Activated CD4-positive, CD25-positive, alpha-beta regulatory T cell (primary cell): ENCODE measurements at places on chromosomes 13 and 19.

GRCh38 chr13:44276061-44276460 is 97.6 kb upstream of the SERP2 start:
- DNase-seq: no peak

- DNase-seq: no peak
These were observed 963.3 kb upstream of the SPRY2 start for GRCh38 chr13:81304121-81304659.

- no peak for DNase-seq
These were observed 27.2 kb downstream of the CCDC8 start for GRCh38 chr19:46386151-46386550.

- no peak for DNase-seq
These were observed 2.9 kb upstream of the ZIC5 start for GRCh38 chr13:99974296-99974938.

DNA sequence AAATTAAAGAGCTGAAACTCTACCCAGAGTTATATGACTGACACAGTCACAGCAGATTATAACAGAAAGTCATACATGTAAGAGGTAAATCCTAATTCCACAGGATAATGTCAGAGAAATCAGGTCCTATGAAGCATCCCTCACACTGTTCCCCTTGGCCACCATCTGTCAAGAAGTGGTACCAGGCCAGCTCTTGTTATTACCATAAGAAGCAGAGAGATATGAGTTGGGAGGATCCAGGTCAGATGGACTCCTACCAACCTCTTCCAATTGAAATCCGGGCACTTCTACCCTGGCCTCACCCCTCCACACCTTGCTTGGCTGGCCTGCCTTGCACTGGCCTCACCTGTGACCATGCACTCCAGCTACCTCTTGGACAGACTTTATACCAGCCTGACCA is 353.2 kb downstream of the DNAJC15 start:
- no peak for DNase-seq

DNA sequence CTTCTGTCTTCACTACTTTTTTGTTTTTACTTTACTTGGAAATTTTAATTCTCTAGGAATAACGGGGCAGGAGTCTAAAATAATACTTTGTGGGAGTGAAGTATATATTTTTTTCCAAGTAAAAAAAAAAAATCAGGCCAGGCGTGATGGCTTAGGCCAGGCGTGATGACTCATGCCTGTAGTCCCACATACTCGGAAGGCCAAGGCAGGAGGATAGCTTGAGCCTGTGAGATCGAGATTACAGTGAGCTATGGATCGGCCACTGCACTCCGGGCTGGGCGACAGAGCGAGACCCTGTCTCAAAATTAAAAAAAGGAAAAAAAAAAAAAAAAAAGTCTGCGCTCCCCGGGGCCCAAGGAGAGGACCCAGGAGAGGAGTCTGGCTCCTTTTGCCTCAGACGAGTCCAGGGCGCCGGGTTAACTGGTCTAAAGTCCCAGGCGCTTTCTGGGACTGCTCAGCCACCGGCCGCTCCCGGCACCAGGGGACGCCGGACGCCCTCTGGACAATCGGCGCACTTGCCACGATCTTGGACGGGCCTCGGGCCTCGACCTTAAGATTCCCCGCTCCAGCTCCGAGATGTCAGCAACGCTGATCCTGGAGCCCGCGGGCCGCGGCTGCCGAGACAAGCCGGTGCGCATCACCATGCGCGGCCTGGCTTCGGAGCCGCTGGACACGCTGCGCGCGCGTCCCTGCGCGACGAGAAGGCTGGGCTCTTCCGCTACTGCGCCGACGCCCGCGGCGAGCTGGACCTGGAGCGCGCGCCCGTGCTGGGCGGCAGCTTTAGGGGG is 2.7 kb upstream of the ZFP82 start:
- no peak for DNase-seq

GRCh38 chr13:110261166-110262081 is 45.5 kb downstream of the COL4A1 start:
- no peak for DNase-seq

GRCh38 chr13:94093652-94094315 is 385.7 kb downstream of the DCT start:
- DNase-seq: no peak

DNA sequence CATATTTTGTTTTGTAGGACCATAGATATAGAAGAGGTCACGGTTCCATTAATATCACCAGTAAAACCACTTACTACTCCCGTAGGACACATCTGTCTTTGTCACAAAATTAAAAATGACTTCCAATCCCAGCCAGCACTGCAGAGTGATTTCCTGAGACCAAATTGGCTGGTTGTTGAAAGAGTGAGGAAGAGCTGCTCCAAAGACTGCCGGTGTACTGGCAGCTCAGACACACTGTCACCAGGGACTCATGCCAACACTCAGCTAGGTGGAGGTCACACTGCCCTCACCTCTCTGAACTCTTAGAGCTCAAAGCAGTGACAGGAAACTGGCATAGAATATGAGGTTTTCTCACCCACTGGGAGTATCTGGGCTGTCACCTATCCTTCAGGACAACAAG is 52.1 kb downstream of the FLT1 start:
- DNase-seq: no peak

DNA sequence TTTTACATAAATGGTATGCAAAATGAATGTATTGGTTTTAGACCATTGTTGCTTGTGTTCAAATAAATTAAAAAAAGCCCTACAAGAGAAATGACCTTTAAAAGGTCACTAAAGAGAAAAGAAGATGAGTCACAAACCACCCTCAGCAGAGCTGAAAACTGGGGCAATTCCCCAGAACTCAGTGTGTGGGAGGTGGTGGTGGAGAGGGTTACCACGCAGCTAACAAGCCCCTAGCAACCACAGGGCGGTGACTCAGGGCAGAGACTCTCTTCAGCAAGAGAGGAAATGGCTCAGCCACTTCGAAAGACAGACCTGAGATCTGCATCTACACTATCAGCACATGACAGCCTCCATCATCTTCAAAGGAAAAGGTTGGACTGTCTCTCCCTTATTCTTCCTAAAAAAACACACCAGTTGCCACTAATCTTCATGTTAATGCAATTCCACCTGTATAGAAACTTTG is 29.4 kb upstream of the NDFIP2 start:
- peak; percentile 71 for DNase-seq

DNA sequence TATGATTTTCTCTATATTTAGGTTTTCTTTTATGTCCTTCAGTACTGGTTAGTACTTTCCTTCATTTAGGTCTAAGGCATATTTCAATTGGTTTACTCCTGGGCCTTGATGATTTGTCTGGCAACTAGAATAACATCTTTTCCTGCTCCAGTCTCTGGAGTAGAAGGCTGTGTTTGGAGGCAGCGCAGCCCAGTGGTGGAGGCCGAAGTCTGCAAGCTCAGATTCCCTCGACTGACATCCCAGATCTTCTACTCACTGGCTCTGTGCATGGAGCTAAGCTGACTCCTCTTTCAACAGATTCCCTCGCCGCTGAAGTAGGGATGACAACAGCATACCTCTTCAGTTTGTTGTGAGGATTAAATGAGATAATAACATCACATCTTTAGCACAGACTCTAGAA is 141.0 kb downstream of the RAP2A start:
- DNase-seq: no peak

- peak; percentile 59 for DNase-seq
These were observed 22.8 kb upstream of the SIGLEC11 start for GRCh38 chr19:49983645-49984229.
